ENCODE measurements at places on chromosomes 16 and 17.
A peak's percentile ranks its signal among the peaks of the same experiment; 100 is the strongest.

- DNase-seq = no peak
These were observed 322.5 kb downstream of the C16orf95 start for GRCh38 chr16:86994651-86995171.

DNA sequence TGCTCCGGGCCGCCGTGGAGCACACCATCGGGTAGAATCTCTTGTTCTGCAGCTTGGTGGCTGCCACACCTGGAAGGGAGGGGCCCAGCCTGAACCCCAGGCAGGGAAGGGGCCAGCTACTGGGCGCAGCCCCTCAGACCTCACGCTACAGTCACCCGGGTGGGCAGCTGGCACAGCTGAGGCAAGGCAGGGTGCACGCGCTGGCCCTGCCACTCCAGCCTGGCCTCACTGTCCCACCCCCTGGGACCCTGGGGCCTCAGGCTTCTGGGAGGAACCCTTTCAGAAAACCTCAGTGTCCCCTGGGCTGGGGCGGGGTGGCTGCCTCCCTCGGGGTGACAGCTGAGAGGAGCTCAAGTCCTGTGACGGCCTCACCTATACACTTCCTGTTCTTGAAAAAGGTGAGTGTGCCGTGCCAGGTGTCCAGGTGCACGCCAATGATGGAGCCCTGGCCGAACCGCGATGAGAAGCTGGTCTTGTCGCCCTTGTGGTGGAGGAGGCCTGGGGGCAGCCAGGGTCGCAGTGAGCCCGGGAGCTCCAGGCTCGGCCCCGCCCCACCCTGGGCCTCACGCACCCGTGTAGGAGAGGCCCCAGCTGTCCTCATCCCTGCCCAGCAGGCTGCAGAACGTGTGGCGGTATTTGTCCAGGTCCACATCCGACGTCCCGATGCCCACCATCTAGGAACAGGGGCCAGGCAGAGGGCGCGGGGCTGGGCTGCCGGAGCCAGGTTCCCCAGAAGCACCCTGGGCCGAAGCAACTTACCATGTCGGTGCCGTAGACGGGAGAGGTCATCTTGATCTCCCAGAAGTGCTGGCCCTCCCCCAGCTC lies 4.7 kb upstream of the MRPS34 start:
- DNase-seq = no peak

DNA sequence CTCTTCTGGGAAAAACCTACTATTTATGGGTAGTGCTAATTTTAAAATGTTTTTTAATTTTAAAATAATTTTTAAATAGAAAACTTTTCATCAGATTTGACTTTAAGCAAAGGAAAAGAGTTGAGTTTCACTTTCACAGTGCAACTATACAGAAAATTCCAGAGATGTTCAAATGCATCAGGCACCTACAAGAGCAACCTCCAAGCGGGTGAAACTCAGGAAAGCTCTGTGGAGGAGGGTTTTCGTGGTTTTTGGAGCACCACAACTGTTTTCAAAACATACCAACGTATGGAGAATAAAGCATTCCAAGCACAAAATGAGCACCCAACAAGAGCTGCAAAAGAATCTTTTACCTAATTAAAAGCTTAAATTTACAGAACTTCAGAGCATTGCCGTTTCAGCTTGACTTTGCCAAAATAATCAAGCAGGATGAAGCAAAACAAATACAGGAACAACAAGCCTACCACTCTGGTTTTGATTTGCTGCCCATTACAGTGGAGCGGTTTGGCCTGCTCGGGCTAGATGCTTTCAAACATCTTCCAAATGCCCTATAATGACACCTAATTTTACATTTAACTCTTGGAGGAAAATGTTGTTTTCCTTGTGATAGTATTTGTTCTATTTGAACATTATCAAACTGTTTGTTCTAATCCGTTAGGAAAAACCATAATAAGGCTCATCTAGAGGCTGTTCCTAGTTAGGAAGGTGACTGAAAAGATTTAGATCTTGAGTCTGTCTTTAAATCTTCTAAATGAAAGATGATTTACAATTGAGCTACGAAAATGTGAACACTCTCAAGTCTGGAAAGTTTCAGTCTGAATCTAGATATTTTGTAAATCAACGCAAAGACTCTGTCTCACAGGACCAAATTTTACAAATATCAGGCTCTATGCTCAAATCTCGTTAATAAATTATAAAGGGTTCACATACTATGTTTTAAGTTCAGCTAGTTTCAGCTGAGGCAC lies 34.5 kb downstream of the NACA2 start:
- no peak for DNase-seq

DNA sequence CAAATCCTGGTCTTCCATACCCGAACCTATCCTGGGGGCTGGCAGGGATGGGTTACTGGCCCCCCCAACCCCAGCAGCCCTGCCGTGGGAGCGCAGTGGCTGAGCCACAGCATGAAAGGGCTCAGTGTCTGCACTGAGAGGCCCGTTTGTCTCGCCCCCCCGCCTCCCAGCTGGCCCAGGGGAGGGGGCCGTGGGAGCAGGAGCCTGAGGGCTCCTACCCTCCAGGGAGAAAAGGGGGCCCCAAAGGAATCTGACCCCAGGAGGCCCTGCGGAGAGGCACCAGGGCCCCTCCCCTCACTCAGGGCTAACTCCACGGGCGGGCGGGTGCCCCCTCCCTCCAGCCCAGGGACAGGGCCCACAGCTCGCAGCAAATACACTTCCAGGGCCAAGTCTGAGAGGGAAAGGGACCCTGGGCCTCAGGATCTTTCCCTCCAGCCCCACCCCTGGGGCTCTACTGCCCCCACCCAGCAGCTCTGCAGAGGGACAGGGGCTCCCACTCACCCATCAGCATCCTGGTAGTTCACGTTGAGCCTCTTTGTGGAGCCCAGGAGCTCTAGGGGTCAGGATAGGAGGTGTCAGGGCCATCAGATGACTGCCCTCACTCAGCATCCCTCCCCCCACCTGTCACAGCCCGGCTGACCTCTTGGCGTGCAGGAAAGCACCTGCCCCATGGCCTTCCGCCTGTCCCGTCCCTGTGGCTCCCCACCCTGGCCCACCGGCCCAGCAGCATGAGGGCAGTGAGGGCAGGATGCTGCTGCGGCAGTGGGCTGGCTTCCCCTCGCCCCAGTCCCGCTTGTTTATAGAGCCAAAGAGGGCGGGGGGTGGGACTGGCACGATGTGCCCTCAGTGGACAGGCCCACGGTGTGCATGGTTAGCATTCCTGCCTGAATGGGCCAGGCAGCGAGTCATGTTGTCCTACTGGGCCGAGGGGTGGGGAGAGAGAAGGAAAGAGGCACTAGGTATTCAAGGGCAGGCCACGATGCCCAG lies 7.3 kb downstream of the CASKIN2 start:
- no peak for DNase-seq

DNA sequence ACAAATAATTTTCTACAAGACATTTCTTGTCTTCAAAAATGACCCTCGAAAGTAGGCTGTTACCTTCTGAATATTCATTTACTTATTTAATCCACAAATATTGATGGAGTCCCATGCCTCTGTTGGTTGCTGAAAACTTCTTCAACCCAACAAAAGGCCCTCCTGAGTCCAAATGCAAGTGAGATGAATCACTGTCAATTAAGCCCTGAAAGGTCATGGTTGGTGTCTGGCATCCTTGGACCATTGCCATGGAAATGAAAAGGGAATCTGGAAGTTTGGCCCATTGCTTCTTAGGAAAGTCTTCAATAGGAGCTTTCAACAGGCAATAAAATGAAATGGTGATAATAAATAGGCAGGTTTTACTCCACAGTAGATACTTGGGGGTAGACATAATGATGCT lies 364.7 kb upstream of the DYNLRB2 start:
- DNase-seq = no peak

DNA sequence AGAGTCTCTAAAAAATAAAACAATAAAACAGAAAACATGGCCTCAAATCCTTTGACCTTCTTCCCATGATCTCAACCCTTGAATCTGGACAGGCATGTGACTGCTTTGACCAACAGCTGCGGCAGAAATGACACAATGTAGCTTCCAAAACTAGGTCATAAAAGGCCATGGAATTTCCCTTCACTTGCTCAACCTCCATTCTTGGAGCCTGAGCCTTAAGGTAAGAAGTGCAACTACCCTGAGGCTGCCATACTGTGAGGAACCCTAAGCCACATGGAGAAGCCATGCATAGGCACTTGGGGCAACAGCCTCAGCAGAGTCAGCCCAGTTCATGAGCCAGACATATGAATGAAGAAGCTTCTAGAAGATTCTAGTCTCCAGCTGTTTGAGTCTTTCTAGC lies 75.7 kb upstream of the BRD7 start:
- DNase-seq = no peak

DNA sequence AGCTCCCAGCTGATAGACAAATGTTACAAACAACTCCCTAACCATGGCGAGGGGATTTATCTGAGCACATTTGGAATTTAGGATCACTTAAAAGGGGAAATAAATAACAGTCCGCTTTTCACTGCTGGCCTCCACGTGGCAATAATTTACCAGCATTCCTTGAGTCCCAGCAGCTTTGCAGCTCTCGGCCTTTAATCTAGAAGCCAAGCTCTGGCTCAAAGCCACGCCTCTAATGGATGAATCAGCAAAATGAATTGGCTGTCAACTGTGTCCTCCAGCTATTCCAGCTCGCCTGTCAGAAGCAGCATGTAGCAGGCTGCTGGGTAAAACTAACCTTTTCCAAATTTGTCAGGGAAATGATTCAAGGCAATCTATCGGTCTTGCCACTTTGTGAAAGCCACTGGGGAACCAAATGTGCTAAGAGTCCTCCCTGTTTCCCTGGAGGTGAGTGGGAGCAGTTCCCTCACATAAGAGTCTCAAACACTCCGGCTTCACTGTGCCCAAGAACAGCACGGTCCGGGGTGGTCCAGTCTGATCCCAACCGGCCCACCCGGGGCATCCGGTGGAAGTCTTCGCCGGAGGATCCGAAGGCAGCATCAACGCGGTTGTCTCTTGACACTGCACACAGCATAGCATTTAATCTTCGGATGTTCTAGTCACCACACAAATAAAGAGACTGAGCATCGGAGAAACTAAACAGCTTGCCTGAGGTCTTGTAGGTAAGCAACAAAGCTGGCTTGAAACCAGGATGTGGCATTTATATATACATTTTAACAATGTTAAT lies 143.3 kb downstream of the PARN start:
- DNase-seq = no peak

GRCh38 chr17:700504-701094 lies 14.0 kb downstream of the VPS53 start:
- peak; percentile 72 for DNase-seq

DNA sequence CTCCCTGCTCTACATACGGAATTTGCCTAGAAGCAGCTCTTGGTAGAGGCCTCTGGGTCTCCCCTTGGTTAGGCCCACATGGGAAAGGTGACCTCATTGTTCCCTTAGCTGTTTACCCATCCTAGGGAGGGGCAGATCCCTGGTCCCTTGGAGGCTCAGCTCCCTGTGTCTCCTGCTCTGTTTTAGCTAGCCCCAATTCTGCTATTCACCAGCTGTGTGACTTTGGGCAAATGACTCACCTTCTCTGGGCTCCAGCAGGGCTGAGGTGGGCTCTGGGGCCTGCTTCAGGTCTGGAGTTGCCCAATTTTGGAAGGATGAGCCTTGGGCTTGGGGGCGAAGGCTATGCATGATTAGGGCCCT lies 3.9 kb downstream of the ABCC3 start:
- DNase-seq = no peak

GRCh38 chr16:54620197-54620596 lies 310.5 kb upstream of the IRX5 start:
- DNase-seq = no peak

DNA sequence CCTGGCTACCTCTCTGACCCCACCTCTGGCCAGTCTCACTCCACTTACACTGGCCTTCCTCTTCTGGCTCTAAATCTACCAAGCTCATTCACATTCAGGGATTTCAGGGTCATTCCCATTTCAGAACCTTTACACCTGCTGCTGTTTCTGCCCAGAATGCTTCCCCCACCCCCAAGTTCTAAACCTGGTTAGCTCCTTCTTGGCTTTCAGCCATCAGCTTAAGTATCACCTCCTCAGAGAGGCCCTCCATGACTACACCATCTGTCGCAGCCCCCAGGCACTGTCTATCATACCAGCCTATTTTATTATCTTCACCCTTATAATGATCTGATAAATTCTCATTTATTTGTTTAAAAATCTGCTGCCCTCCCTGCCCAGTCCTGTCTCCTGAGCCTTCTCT lies 23.3 kb upstream of the NGFR start:
- no peak for DNase-seq

DNA sequence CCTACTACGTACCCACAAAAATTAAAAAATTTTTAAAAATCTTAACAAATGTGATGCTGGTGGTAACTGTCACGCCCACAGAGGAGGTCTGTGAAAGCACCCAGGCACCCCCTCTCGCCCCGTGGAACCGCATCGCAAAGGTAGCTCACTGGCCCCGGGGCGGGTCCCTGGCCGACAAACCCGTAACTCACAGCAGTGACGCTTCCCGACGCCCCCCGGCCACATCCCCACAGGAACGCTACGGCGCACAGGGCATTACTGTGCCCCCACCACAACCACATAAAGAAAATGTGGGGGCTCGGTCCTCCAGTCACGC lies 366 bp downstream of the ANKS3 start:
- no peak for DNase-seq

DNA sequence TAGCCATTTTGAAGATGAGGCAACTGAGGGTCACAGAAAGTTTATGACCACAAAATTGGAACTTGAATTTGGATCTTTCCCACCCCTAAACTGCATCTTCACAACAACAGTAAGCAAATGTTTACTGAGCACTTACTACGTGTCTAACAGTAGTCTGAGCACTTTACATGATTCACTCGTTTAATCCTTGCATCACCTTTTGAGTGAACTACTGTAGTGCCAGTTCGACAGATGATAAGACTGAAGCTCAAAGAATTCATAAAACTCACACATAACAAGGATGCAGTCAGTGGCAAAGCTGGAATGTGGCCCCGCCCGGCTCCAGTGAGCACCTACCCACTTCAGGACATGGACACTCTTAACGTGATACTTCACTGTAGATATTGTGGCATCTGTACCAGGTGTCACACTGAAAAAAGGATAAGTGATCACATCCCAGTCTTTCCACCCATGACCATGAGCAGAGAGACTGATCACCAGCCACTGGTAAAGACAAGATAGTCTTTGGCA lies 36.0 kb upstream of the HLF start:
- DNase-seq = no peak

- DNase-seq = no peak
These were observed 3.1 kb downstream of the MRPL12 start for GRCh38 chr17:81706232-81706611.

DNA sequence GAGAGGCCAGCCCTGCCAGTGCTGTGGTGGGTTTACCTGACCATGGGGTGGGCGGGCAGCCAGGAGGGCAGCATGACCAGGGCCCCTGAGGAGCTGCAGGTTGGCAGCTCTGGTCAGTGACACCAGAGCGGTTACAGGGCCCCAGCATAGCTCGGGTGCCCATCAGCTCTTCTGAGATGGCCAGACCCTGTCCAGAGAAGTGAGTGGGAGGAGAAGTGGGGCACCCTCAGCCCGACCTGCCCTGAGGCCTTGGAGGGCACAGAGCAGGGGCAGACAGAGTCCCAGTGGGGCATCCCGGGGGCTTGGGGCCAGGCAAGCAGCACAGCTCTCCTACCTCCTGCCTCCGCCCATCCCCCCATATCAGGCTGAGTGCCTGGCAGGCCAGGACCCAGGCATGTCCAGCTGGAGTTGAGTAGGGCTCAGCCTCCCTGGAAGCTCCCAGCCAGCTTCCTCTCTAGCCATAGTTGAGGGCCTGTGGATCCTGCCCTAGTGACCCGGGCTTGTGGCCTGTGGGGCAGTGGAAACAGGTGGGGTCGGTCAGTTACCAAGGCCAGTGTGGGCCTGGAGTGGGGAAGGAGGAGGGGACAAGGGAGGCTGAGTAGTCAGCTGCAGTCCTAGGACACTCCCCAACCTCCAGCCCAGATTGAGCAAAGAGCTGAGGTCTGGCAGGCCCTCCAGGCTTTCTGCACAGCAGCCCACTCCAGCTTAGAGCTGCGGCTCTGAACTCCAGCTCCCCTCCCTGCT lies 83.5 kb downstream of the AMFR start:
- DNase-seq = no peak

GRCh38 chr16:87064731-87065445 lies 252.3 kb downstream of the C16orf95 start:
- DNase-seq = no peak

All from CD4-positive, alpha-beta T cell treated with Interleukin-17A for 1 hour (primary cell).